KBM-7 (cell line): ENCODE measurements at places on chromosomes 11 and 22.

- DNase-seq = no peak
These were observed 620 bp downstream of the SMPD1 start for GRCh38 chr11:6390718-6391469.

GRCh38 chr11:85595285-85595884, 31.8 kb downstream of the DLG2 start:
- peak; percentile 49 for DNase-seq

DNA sequence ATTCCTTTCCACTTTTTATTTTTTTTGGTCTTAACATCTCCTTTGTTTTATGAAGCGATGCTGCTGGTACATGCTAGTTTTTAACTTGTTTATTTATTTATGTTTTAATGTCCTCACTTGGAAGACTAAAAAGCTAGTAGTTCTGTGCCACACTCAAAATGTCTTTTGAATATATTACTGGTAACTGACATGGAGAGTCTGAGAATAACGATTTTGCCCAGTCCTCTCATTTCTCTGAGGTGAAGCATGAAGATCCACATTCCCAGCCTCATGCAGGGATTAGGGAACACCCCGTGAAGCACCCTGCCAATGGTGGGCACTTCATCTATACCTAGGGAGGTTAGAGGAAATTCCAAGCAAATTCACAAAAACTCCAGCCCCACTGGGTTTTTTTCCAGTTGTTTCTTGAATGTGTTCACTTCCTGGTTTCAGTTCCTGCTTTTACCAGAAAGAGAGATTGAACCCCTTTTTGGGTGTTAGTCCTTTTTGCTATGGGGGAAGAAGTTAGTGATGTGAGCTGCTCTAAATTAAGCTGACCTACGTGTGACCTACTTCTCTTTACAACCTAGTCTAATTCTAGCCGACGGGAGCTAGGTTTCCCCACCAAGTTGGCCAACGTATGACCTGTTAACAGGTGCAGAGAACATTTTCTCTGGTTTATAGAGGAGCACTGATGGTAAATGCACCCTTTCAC, 106.1 kb downstream of the SLC1A2 start:
- DNase-seq = peak; percentile 5

DNA sequence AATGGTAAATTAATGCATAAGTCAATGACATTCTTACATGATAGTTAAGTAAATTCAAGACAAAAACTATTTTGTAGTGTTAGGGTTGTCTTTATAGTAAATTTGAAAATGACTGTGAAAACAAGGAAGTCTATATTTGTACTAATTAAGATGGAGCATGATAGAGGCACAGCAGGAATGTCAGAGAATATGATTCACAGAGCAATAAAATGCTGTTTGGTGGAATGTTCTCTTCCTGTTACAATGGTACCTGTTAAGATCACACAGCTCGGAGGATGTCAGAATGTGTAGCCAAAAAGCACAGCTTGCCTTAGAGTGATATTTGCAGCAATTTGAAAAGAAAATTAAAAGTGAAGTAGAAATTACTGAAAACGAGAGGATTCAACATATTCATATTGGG, 2339.7 kb upstream of the RAG2 start:
- no peak for DNase-seq

- DNase-seq = no peak
These were observed 569.9 kb upstream of the CADM1 start for GRCh38 chr11:116073854-116074837.

DNA sequence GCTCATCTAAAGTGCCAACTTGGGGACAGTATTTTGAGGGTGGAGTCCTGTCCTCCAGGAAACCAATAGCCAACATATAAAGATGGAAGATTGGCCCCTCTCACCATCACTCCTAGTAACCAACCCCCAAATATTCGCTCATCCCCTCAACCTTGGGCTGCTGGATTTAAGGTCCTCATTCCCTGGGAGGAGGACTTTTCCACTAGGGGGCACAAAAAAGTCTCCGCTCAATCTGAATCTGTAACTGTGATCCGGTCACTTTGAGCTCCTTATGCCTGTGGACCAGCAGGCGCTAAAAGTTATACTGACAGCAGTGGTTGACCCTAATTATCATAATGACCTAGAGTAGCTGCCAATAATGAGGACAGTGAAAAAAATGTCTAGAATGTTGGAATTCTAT, 20.5 kb upstream of the CLPB start:
- no peak for DNase-seq

DNA sequence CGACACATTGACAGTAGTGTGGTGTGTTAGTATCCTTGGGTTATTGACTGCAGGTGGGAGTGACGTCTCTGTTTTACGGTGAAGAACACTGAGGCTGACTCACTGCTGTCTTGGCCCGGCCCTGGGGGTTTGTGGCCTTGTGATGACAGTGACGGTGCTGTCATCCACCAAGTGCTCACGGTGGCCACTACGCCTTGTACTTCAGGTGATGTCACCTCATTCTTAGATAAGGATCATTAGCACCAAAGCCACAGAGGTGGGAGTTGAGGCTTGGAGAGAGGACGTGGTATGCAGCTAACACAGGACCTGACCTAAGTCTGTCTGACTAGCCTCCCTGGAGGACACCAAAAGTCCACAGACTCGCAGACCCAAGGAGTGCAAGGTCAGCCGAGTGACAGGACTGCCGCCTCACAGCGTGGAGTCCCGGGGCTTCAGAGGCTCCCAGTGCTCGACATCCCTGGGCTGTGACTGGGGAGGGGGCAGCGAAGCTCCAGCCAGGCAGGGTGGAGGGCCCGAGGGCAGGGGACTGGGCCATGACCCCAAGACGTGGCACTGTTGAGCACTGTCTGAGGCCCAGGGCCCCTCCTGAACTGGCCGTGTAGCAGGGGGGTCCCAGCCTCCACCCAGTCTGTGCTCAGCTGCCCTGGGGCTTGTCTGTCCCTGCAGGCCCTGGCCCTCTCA, 56.5 kb downstream of the NAT10 start:
- no peak for DNase-seq

- no peak for DNase-seq
These were observed 395.2 kb downstream of the RAB38 start for GRCh38 chr11:87780068-87780413.

DNA sequence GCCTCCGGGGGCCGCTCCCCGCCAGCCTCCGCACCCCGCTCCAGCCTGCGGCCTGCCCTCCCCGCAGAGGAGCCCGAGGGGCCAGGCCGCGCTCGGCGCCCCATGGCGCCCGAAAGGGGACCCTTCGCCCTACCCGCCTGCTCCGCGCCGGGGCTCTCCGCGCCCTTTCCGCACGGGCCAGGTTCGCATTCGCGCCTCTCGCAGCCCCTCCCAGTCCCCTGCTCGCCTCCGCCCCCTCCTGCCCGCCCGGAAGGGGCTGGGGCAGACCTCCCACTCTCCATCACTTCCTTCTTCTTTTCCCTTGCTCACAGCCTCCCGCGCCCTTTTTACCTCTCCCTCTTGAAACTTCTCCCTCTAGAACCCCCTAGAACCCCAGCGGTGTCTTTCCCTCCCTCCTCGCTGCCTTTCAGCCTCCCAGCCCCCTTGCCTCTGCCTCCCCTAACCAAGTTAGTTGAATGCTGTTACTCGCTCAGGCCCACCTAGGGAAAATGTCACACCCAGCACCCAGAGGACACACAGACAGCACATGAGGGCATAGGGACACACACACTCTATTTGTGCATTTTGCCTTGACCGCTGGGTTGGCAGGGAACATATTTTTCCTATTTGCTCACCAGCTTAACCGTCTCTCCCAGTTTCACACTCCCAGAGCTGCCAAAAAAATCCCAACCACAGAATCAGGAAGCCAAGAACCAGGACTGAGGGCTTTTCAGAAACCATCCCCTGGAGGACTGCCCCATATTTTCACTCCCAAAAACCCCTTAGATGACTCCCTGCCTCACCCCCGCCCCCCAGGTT, at the start of gene SLC43A3:
Gene SLC43A3 (minus strand): TSS at position 193 of the 798 bp plus-strand sequence. CDS start 949 bp downstream, outside the sequence.
- DNase-seq = peak; percentile 89

DNA sequence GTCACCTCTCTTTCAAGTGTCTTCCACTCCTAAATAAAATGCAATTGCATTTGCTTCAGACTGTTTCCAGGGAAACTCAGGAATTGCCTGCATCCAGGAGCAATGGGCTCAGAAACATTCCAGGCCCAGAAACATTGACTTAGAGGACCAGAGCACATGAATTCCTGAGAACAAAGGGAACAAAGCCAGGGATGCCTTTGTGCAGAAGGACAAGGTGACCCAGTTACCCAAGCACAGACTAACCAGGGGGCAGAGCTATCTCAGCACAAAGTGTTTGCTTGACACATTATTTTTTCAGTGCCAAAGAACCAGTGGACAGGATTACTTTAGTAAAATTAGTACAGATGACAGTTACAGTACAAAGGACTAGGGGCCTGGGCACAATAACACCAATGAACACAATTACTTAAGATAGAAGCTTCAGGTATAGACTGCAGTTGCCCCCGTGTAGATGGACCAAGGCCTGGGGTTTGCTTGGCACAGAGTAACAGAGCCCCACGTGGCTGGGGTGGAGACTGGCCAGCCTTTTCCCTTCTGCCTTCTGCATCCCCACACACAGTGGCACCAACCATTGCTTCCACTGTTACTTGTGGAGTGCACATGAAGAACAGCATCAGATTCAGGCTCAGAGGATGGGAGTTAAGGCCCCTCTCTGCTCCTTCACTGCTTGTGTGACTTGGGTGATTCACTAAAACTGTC, 500.8 kb downstream of the INSC start:
- DNase-seq = no peak

GRCh38 chr11:20066013-20066782, 94.1 kb downstream of the DBX1 start:
- DNase-seq = no peak

DNA sequence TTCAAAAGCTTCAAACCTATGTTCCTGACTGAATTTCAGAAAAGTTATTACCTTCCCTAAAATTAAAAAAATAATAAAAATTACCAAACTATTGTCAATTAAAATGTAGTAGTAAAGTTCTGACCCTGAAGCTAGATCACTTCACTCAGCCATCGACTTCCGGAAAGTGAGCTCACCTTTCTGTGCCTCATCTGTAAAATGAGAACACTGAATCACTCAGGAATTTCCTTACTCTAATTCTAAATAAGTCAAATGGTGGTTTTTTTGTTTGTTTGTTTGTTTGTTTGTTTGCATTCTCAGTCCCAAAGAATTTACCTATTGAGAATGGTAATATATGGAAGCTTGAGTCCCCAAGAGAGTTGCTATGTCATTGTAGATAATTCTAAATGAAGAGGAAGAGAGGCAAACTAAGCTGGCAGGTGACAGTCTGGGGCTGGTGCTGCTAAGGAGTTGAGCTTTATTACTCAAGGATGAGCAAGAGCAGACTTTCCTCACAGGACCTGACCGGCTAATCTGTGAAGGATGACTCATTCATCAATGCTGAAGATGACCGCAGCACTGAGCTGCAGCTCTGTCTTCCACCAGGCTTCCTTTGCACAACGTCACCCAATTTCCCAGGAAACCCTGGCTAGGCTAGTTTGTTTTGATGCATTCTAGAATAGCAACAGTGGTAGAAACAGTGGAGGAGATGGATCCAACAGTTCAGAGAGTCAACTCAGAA, 248.8 kb downstream of the RAB38 start:
- DNase-seq = no peak

DNA sequence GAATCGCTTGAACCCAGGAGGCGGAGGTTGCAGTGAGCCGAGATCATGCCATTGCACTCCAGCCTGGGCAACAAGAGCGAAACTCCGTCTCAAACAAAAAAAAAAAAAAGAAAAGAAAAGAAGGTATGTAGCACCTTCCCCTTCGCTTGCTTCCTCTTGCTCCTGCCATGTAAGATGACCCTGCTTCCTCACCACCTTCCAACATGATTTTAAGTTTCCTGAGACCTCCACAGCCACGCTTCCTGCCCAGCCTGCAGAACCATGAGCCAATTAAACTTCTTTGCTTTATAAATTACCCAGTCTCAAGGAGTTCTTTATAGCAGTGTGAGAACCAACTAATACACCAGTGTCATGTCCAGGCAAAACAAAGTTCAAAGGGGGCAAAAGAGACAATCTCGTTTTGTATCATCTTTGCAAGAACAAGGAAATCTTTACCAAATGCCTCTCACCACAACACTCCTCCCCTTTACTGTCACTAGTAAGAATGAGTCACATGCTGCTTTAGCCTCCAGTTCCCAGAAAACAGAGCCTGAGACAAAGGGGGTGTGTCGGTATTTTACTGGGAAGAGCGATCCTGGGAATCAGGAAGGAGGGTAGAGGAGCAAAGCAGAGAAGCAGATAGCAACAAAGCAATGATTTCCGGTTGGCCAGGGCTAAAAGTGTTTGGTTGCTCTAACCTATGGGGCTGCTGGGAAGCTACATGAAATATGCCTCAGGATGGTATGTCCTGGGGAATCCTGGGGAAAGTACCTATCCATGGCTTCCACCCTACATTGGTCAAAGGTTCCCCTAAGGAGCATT, 10.5 kb upstream of the MCHR1 start:
- peak; percentile 50 for DNase-seq

DNA sequence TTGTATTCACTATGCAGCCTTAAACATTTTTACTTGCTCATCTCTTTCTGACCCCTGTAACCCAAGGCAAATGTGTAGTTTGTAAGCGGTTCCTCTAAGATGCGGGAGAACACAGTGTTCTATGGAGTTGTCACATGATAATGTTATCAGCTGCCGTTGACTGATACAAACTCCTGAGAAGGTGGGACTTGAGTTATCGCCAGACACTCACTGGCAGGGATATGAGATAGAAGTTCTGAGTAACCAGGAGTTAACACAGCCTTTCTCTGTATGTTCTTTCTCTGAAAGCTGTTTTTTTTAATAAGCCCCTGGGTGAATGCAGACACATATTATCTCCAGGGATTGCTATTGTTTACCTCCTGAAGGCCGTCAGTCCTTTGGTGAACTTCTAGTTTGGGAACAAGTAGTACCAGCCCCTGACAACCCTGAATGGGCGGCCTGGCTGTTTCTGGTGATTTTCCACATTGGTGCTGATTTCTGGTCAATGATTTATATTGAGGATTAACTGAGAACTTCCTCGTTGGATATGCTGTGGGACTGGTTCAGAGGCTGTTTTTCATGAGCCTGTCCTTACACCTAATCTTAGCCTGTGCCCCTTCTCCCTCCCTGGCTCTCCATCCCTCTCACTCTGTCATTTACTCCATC, 155.3 kb upstream of the RASSF10 start:
- no peak for DNase-seq

- no peak for DNase-seq
These were observed 104.3 kb downstream of the GAB2 start for GRCh38 chr11:78313181-78313795.

DNA sequence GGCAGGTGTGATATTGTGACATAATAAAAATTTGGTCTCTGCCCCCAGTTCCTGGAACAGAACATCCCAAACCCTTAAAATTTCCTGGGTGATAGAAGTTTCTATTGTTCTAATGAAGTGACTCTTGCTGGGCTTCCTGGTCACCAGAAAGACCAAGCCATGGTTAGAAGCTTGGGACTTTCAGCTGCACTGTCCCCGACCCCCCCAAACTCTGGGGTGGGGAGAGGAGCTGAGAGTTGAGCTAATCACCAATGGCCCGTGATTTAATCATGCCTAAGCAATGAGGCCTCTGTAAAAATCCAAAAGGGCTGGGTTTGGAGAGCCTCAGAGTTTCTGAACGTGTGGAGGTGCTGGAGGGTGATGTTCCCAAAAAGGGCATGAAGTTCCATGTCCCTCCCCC, 54.8 kb upstream of the FTH1 start:
- DNase-seq = no peak

- no peak for DNase-seq
These were observed 59.1 kb upstream of the FGF3 start for GRCh38 chr11:69878144-69878883.

GRCh38 chr11:17471501-17471900, 5.1 kb downstream of the ABCC8 start:
- no peak for DNase-seq

- no peak for DNase-seq
These were observed 1185.3 kb downstream of the JRKL start for GRCh38 chr11:97574976-97575665.

- peak; percentile 82 for DNase-seq
These were observed 18.2 kb downstream of the ADM start for GRCh38 chr11:10322830-10323792.

- DNase-seq = no peak
These were observed 680 bp downstream of the IFT46 start for GRCh38 chr11:118565051-118565450.
